NCI-H2171 treated with DMSO at 0.1 percent for 48 hours (cell line): ENCODE measurements at places on chromosomes 5 and 9.

DNA sequence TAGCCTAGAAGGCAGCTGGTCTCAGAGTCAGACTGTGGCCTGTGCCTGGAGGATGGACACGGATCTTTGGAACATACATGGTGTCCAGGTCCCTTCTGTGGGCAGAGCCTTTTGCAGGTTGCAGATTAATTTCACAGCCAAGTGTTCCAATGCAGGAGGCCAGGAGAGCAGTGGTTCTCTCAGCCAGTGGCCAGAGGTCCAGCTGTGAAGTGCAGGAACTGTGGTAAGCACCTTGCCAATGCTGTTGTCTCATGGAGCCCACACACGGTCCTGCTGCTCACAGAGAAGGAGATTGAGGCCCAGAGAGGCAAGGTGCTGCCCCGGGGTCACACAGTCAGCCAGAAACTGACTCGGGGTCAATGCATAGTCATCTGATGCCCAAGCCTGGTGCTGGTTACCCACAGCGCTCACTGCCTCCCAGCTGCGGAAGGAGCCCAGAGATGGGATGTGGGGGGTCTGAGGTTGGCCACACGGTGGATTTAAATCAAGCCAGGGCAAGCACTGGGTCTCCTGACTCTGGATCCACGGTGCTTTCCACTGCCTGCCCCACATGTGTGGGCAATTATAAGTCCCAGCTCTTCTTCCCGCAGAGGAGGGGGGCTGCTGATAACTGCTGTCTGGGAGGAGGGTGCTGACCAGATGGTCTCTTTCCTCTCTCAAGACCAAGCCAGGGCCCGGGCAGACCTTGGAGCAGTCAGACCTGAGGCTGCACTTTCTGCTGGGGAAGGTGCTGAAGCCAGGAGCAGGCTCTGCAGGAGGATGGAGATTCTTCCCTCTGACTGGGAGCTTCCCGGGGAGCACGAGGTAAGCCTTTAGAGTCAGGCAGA, 2.8 kb downstream of the PDGFRB start:
- DNase-seq = no peak

DNA sequence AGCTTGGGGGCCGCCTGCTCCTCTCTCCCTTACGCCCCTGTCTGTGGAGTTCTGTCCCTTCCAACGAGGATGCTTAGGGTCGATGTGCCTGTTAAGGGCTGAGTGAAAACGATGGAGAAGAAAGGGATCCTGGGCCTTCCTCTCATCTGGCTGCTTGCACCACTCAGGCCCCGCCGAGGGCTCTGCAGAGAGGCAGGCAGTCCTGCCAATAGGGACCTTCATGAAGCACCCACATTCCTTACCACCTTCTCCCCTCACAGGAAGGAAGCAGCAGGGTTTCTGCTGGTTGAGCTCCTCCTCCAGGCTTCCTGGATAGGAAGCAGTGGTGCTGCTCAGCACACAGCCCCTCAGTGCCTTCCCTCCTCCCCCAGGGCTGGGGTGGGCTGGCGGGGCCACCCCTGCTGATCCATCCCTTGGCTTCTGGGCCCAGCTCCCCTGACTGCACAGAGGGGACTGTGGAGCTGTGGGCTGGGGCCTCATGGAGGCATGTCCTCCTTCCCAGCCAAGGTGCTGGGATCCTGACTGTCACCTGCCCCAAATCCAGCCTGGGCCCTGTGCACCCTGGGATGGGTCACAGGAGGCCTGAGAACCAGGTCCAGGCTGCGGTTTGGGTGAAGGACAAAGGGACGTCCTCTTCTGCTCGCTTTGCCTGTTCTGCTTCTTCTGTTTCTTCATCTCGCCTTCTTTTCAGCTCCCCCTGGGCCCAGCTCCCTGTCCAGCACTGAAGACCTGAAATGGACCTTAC, 50.5 kb downstream of the AHRR start:
- peak; percentile 63 for DNase-seq

- no peak for DNase-seq
Measured at GRCh38 chr9:97412626-97413385, 910 bp downstream of the TDRD7 start.

DNA sequence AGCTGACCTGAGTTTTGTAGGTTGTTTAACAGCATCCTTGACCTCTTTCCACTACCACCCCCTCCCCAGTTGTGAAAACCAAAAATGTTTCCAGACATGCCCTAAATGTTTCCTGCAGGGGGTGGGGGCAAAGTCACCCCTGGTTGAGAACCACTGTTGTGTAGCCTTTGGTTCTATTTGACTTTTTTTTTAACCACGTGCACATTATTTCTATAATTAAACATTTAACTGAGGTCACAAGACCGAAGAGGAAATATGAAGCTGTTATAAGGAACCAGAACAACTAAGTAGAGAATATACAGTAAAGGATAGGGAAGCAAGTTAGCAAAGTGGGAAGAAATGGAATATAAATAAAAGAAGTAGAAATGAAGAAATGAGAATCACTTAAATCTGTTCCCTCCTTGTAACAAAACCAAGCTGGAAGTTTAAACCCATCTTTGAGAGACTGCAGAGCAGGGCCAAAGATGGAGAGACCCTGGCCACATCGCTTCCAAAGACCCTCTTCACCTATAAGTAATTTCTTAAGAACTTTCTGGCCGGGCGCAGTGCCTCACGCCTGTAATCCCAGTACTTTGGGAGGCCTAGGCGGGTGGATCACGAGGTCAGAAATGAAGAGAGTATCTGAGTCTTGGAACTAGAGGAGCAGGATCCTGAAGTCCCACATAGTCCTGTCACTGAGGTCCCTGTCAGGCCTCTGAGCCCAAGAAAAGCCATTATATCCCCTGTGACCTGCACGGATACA, 14.4 kb downstream of the SIT1 start:
- DNase-seq = no peak

DNA sequence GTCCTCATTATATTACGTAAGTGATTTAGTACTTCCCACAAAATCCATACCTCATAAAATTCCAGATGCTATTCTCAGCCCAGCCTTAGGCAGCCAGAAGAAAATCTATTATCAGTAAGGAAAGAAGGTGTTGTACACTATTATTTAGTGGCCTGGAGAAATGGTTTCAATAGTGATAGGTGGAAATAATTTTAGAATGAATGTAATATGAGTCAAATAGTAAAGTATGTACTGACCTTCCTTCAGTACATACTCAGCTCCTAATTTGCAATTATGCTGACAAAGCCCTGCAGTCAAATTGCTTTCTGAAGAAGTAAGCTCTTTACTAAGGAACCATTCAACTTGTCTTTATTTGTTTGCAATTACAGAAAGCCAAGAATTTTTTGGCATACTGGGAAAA, 409.2 kb downstream of the HTR1A start:
- no peak for DNase-seq

DNA sequence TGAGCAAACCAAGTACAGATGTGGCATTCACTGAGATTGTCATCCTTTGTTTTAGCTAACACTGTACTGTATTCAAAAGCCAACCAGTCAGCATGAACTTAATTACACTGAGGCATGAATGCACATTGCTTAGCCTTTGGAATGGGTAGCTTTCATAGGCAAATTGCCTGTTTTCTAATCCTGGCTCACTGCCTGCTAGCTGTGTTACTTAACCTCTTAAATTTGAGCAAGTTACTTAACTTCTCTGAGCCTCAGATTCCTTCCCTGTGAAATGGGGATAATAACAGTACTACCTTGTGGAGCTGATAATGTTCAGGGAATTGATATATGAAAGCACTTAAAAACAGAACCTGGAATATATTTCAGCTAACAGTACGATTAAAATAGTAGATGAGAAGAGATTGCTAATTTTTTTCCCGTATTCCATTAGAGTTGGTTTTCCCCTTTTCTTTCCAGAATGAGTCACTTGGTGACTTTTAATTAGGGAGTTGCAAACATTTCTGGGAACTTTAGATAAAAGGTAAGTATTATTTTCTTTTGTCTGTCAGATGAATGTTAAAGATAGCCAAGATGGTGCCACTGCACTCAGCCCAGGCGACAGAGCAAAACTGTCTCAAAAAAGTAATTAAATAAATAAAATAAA, 43.9 kb downstream of the ARRDC3 start:
- no peak for DNase-seq

DNA sequence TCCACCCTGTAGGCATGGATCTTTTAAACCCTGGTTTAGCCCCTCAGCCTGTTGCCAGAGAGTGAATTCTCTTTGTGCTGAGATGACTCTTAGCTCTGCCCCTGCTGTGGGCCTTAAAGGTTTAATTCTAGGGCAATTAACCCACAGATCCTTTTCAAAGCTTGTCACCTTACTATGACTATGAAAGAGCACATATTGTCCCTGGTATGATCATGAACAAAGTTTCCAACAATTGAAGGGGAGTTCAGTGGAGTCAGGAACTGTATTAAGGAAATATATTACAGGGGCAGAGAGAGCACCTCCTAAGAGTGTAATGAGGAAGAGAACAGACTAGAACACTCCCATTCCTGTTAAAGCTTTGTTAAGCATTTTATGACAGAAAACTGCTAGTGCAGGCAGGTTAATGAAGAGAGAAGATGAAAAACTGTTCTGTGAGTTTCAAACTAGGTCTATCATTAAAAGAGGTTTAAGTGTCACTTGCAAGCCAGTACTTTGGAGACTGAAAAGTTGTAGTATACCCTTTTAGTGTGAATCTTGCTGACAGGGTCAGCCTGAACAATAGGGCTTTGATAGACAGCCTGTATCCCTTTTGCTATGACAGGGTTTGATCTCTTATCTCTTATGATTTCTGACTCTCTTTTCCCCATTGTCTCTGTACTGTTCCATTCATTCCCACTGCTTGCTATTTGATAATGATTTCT, 104.2 kb upstream of the ELL2 start:
- no peak for DNase-seq

DNA sequence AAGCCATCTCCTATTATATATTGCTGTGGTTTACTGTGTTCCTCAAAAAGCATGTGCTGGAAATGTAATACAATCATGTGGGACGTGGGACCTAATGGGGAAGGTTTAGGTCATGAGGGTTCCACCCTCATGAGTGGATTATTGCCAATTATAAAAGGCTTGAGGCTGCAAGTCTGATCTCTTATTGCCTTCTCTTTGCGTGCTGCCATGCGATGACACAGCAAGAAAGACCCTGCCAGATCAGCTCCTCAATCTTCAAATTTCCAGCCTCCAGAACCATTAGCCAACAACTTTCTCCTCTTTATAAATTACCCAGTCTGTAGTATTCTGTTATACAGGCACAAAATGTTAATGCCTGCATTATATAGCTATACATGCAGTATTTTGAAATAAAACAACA, 45.4 kb downstream of the MARCHF11 start:
- no peak for DNase-seq

DNA sequence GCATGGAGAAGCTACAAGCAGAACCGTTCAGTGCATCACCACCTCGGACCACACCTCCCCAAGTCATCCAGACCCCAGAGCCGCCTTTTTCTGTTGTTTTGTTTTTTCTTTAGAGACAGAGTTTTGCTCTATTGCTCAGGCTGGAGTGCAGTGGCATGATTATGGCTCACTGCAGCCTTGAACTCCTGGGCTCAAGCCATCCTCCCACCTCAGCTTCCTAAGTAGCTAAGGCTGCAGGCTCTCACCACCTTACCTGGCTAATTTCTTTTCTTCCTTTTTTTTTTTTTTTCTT, 13.5 kb upstream of the SFXN1 start:
- DNase-seq = no peak

DNA sequence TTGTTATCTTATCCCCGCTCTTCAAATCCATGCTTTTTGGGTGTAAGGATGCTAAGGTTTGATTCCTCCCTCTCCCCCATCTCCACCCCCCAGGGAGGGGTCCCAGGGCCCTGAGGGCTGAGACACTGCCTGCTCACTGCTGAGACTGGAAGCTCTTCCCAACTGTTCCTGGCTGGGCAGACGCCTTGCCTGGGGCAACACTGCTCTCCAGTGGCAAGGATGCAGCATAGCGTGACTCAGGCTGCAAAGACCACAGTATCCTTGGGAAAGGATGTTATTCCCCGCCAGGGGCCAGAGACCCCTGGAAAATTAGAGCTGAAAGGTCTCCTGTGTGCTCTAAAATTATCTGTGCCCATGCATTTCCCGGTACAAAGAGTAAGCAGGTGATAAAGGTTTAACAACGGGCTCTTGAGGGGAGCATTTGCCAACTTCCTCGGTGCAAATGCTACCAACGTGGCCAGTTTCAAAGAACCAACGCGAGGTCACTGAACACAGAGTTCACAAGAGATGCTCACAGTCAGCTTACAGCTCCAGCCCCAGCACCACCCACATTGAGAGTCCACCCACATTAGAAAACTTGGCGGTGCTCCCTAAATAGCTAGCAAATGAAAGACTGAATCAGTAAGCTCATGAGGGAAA, 271.9 kb downstream of the NSG2 start:
- peak; percentile 22 for DNase-seq

DNA sequence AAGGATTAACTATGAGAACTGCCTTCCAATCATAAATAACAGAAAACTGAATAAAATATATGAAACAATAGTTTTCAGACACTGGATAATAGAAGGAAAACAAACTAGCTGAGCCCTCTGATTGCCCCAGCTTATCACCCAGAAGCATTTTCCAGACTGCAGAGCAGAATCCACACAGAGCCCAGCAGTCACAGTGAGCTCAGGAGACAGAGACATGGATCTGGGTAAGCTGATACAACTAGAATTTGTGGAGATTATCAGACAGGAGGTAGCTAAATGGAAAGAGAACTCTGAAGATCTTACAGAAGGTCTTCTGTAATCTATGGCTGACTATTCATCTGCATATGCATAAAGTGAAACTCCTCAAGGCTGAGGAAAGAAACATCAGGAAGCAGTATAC, 128.8 kb downstream of the NR2F1-AS1 start:
- no peak for DNase-seq

DNA sequence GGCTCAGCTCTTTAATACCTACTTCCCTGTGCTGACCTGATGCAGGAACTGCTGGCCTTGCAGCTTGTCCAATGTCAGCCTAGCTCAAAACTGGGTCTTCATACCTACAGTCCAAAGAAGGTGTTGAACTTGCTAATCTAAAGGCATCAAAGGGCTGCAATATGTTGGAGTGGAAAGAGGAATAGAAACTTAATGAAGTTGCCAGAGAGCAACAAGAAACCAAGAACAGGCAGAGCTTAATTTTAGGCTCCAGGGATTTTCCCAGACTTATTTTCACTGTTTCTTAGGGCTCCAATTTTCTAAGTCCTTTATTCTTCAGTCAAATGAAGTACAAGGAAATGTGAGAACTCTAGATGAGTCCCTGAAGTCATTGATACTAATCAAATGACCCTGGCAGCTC, 17.6 kb upstream of the ERCC6L2 start:
- no peak for DNase-seq

DNA sequence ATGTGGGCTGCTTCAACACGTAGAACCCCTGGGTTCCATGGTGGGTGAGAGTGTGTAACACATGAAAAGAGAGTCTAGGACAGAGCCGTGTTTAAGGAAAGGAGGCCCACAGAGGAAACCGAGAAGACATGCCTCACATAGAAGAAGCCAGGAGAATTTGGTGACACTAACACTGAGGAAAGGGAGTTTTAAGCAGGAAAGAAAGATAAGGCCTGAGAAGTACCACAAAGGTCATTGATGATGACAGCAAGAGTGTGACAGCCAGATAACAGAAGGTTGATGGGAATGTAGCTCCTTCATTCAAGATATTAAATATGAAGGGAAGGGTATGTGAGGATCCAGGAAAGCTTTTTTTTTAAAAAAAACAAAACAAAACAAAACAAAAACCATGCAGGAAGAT, 72.4 kb upstream of the SPRY4 start:
- no peak for DNase-seq
